ENCODE measurements at places on chromosomes 4 and X.

- no peak for DNase-seq
Measured at GRCh38 chr4:103067841-103068547, 8.6 kb downstream of the SLC9B2 start.

DNA sequence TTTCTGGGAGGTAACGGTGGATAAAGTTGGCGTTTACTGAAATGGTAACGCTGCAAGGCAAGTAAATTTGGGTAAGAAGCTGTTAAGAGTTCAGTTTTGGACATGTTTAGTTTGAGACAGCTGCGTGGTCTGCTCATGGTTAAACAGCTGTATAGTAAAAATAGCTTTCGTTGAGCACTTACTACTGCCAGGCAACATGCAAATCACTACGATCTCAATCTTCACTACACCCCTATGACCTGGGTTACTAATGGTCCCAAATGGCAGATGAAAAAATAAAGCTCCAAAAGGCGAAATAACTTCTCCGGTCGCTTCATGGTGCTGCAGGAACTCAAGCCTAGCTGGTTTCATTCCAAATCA lies 22.2 kb downstream of the FABP2 start:
- DNase-seq, result no peak

DNA sequence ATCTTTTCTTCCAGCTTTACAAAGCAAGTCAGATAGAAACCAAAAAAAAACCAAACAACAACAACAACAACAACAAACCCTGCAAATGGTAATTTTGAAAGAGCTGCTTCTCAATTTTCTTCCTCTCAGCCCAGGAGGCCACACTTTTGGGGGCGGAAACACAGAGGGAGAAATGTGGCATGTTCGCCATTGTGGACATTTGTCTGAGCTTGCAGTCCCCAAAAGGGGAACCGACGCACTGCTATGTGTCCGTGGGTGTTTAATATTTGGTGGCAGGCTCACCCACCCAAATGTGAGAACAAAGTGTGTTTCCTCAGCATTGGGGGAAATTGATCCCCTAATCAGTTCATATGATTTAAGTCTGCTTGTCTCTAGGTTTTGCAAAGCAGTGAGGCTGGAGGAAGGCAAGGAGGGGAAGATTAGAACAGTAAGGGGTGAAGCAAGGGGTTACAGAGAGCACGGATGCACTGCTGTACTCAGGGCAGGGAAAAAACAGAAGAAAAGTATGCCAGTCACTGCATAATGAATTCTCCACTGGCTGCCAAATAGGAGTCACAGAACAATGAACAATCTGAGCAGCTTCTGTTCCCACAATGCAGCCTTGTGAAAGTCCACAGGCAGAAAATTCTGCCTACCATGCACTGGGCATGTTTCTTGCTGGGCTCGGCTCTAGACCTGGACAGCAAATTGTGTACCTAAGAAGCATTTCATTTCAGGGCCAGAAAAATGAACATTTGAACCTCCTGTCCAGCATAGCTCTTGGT lies 74.7 kb upstream of the GPM6B start:
- no peak for DNase-seq

DNA sequence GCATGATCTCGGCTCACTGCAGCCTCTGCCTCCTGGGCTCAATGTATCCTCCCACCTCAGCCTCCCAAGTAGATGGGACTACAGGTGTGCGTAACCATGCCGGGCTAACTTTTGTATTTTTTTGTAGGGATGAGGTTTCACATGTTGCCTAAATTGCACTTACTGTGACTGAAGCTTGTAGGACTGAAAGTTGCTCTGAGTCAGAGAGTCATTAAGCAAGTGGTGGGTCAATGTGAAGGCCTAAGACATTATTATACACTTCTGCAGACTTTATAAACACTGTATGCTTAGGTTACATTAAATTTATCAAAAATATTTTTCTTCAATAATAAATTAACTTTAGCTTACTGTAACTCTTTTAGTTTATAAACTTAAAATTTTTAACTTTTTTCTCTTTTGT lies 170.2 kb downstream of the FAT4 start:
- no peak for DNase-seq

- DNase-seq, result no peak
Measured at GRCh38 chrX:140157611-140158010, 192.3 kb upstream of the CXorf66 start.

DNA sequence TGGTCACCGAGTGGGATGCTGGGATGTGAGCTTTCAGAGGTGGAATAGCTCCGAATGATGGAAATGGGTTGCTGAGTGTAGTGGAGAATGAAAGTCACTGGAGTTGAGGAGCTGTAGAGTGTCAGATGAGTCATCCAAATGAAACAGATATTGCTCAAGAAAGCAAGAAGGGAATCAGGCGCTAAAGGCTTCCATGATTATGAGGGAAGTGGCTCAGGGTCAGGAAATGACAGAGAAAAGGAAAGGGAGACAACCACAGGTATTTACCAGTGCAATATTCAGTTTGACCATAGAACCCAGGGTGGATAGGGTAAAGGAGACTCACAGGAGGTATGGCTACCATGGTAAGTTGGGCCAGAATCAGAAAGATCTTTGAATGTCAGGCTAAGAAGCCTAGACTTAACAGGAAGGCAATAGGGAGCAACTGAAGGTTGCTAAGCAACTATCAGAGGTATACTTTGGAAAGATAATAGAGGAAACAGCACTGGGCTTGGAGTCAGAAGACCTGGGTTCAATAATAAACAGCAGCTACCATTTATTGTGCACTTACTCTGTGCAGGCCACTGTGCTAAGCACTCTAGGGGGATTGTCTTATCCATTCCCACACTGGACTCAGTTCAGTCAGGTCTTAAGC lies 11.7 kb downstream of the LAS1L start:
- no peak for DNase-seq

DNA sequence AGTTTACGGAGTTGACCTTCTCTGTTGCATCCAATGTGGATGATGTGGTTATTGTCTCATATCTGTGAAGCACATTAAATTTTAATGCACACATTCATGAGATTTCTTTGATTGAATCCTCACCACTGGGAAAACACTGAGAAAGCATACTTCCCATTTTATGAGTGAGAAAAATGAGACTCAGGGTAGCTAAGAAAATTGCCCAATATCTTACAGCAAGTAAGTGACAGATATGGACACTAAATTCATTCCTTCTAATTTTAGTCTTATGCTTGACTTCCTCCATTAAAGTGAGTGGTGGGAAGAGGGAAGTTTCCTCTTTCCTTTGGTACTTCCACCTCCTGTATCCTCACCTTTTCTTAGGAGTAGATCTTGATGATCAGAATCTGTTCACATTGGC lies 504.8 kb upstream of the BOD1L1 start:
- DNase-seq, result no peak

DNA sequence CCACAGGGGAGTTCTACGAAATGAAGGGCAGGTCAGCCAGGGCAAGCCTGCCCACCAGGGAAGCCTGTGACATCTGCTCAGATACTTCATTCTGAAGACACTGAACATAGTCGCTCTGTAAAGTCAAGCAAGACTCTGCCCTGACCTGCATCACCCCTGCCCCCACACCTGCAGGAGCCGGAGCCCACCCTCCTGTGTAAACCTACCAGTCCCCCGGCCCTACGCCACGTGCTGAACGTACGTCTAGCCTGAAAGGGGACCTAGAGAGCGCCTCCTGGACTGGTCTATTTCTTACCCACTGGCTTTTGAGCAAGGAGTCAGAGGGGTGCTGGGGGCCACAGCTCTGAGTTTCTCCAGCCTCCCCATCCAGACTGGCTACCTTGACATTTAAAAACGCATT lies 11.6 kb downstream of the CCNQ start:
- DNase-seq, result no peak

GRCh38 chr4:29853833-29854232 lies 866.3 kb upstream of the PCDH7 start:
- no peak for DNase-seq

GRCh38 chr4:20626326-20627005 lies 73.8 kb upstream of the PACRGL start:
- DNase-seq, result no peak

GRCh38 chr4:84995386-84995785 lies 28.9 kb upstream of the WDFY3 start:
- DNase-seq, result no peak

- DNase-seq, result no peak
Measured at GRCh38 chr4:76758290-76758882, 139.6 kb downstream of the SOWAHB start.

- no peak for DNase-seq
Measured at GRCh38 chrX:15050395-15050794, 177.2 kb downstream of the MOSPD2 start.

DNA sequence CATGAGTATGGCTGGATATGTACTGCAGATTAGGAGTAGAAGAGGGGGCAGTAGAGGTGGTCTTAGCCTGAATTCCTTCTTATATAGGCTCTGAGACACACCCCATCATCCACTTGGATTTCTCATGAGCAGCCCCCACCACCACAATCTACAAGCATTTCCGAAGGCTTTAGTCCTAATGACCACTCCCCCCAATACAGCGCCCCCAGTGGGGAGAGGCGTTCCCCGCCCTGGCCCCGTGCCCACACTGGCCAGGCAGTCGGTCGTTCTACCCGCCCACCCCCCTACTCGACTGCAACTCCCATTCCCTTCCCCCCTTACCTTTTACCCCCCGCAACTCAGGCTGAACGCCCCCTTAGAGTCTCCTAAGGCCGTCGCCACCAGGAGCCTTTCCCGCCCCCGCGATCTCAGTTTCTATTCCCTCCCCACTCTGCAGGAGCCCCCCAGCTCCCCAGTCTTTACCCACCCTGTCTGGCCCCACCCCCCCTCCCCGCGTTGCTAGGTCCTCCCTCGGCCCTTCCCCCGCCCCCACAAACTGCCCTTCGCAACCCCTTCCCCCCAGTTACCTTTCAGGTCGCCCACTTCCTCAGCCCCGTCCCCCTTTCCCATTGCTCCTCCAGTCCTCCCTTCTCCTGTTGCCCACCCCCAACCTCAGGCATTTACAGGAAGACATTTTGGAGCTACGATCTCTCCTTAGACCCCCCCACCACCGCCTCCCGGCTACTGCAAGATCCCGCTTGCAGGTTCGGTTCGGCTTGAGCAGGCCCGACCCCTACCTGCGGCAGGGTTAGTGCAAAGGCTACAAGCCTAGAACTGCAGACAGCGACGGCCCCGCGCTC lies 468 bp downstream of the ZMYM3 start:
- DNase-seq, result peak; percentile 17

GRCh38 chr4:114588305-114588704 lies 10.3 kb upstream of the UGT8 start:
- DNase-seq, result no peak
